ENCODE measurements at places on chromosomes 13 and 19. TPM values are rescaled to one million over a fixed set of nuclear protein-coding genes. Genes with fewer than 3 reads are reported as not detected.
A peak's percentile ranks its signal among the peaks of the same experiment; 100 is the strongest.

BRME1 gene
- total RNA-seq: 8.8 TPM

ZNF285 gene
- total RNA-seq: 3.6 TPM

MUC16 gene
- total RNA-seq: not detected

LGALS7 gene
- not detected for total RNA-seq

LRRC25 gene
- not detected for total RNA-seq

DNA sequence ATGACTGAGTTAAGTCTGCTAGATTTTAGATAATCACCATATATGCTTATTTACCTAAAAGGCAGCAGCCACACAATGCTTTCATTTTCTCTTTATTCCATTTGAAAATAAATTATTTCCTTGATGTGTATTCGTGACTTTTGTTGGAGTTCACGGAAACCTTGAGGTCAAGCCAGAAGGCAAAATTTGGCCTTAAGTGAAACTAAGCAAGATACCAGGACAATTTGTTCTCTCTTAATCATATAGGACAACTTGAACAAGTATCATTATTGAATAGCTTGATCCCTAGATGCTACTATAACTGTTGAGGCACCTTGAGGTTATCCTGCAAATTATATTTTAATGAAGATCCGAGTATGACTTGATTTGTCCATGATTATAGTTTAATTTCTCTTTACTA, 429.2 kb upstream of the DACH1 start:
- no peak overlapping the region for H3K27ac ChIP-seq
- no peaks in the 10 kb centered on the region for H3K36me3 ChIP-seq
- no peaks in the 10 kb centered on the region for H3K27me3 ChIP-seq
- no peak for DNase-seq

DNA sequence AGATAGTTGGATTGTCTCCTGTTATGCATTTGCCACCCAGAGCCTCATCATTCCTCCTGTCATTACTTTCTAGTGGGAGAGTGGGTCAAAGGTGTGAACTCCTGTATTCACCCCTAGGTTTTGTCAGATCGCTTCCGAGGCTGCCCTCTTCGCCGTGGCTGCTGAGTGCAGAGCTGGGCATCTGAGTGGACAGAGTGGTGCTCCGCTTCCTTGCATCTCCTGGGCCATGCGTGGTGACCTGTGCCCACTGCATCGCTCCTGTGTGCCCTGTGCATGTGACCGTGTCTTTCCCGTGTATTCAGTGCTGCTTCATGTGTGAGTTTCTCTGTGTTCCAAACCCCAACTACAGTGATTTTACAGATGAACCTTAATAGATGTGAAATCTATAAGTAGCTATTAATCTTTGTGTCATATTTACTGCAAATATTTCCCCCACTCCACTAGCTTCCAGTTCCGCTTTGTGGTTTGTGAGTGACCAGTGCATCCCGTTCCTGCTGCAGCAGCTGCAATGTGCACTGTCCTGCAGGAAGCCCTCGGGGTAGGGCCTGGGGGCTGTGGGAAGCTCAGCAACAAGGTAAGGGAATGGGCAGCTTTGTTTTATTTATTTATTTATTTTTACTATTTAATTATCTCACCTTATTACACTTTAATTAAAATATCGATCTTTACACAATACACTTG, 53.1 kb downstream of the C13orf46 start:
- H3K4me1 ChIP-seq: no peaks in the 10 kb centered on the region
- no peak overlapping the region for H3K4me3 ChIP-seq
- H3K27ac ChIP-seq: no peak overlapping the region
- no peaks in the 10 kb centered on the region for H3K27me3 ChIP-seq

GRCh38 chr13:24145674-24146073, 14.8 kb upstream of the SPATA13 start:
- H3K4me1 ChIP-seq: no peaks in the 10 kb centered on the region
- no peak overlapping the region for H3K27ac ChIP-seq
- H3K27me3 ChIP-seq: no peaks in the 10 kb centered on the region
- DNase-seq: no peak
- H3K4me3 ChIP-seq: no peak overlapping the region
- H3K36me3 ChIP-seq: no peaks in the 10 kb centered on the region

GRCh38 chr13:43036351-43037250, 13.2 kb downstream of the DNAJC15 start:
- no peak overlapping the region for H3K4me3 ChIP-seq
- DNase-seq: peak; percentile 84
- H3K36me3 ChIP-seq: no peaks in the 10 kb centered on the region
- H3K4me1 ChIP-seq: no peaks in the 10 kb centered on the region
- no peaks in the 10 kb centered on the region for H3K27me3 ChIP-seq
- no peak overlapping the region for H3K27ac ChIP-seq

DNA sequence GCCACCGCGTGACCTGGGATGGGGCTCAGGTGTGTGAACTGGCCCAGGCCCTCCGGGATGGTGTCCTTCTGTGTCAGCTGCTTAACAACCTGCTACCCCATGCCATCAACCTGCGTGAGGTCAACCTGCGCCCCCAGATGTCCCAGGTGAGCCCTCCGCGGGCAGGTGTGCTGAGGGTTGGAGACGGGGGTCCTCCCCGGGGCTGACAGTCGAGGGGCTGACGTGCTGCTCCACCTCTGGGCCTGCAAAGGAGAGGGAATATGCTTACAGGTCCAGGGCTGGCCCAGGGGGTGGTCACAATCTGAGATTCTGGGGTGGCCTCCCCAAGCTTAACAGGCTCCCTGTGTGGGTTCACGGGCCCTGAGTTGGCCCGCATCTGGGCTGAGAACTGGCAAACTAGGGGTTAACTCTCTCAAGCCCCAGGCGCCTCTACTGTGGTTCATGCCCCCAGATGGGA, 386 bp downstream of the VAV1 start:
- no peaks in the 10 kb centered on the region for H3K27me3 ChIP-seq
- DNase-seq: no peak
- H3K36me3 ChIP-seq: no peaks in the 10 kb centered on the region
- no peaks in the 10 kb centered on the region for H3K4me1 ChIP-seq
- H3K27ac ChIP-seq: no peak overlapping the region
- H3K4me3 ChIP-seq: no peak overlapping the region

- H3K36me3 ChIP-seq: no peaks in the 10 kb centered on the region
- no peak for DNase-seq
- H3K27me3 ChIP-seq: peaks cover 100% of the 10 kb centered on the region
- H3K27ac ChIP-seq: no peak overlapping the region
- H3K4me3 ChIP-seq: no peak overlapping the region
Measured at GRCh38 chr13:112104881-112105234, 37.9 kb downstream of the SOX1 start.

- no peaks in the 10 kb centered on the region for H3K36me3 ChIP-seq
- no peaks in the 10 kb centered on the region for H3K27me3 ChIP-seq
- no peak for DNase-seq
- H3K4me1 ChIP-seq: no peaks in the 10 kb centered on the region
- no peak overlapping the region for H3K4me3 ChIP-seq
Measured at GRCh38 chr19:45305421-45305820, 17.3 kb downstream of the CKM start.

- H3K27ac ChIP-seq: no peak overlapping the region
- peak; percentile 91 for DNase-seq
- H3K4me3 ChIP-seq: no peak overlapping the region
- no peaks in the 10 kb centered on the region for H3K27me3 ChIP-seq
Measured at GRCh38 chr13:94641409-94641941, 39.8 kb downstream of the GPR180 start.
